ENCODE measurements at places on chromosomes 7 and 10.

GRCh38 chr7:12674861-12675260 is 12.6 kb upstream of the ARL4A start:
- peak; percentile 75 for DNase-seq

GRCh38 chr7:104207348-104207730 is 474 bp downstream of the ORC5 start:
- peak; percentile 18 for DNase-seq

DNA sequence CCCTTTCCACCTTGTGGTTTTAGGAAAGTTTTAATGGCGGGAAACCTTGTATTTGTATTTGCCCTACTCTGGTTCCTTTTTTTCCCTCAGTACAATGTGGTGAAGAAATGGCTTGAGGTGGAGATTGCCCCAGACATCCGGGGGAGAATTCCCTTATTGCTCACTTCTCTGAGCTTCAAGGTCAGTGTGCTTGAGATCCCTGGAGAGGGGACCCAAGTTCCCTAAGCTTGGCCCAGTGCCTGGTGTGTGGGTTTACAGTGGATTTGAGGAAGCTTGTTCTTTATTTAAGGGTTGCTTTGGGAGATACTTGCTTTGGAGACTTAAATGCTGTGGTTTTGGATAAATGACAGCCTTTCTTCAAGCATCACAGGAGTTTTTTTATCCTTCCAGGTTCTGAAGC is 18.3 kb downstream of the CALHM2 start:
- DNase-seq, result no peak

- no peak for DNase-seq
Observed at GRCh38 chr10:33347211-33347610, 12.7 kb upstream of the NRP1 start.

DNA sequence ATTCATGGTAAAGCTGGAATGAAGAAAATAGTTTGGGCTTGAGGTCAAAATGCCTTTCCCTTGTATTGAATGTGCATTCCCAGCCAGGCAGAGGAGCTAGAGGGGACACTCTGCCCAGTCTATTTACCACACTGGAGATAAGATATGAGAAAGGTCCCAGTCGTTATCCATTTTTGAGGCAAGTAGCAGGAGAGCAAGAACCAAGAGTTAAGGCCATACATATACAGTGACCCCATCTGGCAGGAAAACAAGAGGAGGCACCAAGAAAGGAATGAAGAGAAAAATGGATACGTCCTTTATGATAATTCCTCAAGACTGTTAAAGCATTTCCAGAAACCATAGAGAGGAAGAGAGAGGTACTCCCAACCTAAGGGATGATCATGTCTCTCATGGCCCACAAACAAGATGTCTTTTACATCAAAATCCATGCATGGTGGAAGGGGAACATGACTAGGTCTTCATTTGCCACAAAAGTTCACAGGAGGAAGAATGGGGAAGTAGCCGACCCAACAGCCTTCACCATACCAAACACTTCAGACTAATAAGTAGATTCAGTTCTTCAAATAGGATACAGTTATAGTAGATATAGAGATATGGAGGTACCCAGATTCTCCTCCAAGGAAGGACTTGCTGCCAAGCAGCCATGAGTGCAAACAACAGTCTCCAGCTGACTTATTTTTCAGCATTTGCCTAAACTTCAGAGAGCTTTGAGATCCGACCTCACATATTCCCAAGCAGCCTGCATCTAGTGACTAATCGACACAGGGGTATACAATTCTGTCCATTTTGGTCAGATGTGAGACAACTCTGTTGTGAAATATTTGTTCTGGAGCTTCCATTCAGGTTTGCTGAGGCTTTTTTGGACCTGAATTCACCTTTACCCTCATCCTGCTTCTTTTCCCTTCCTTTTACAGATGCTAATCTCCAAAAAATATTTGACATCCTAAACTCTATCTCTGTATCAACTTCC is 61.1 kb upstream of the CCDC71L start:
- DNase-seq, result no peak

GRCh38 chr10:126199221-126199998 is 188.9 kb downstream of the ADAM12 start:
- DNase-seq, result no peak

GRCh38 chr7:134184767-134185166 is 57.6 kb downstream of the LRGUK start:
- DNase-seq, result no peak

- DNase-seq, result no peak
Observed at GRCh38 chr7:118844748-118845147, 620.2 kb downstream of the ANKRD7 start.

- no peak for DNase-seq
Observed at GRCh38 chr10:106023329-106023728, 1141.2 kb downstream of the SORCS1 start.

GRCh38 chr10:113354711-113355110 is 198.1 kb upstream of the HABP2 start:
- DNase-seq, result no peak

DNA sequence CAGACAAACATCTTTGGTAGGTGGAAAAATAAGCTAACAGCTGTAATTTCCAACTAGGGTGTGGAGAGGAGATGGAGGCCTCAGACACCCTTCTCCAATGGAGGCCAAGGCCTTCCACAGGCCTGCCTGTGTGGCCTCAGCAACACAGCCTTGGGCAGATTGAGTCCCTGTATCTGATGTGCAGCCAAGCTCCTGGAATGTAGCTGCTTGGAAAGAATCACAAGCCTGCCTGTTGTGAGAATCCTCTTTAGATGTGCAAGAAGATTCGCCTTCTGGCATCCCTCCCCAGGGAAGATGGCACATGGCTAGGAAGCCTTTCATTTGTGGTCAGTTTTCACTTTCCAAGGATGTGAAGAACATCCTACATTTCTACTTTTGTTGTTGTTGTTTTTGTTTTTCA is 684.0 kb downstream of the GRID1 start:
- DNase-seq, result no peak

- no peak for DNase-seq
Observed at GRCh38 chr10:92699518-92700381, 10.0 kb downstream of the HHEX start.

GRCh38 chr7:828793-829561 is 3.3 kb upstream of the SUN1 start:
- DNase-seq, result no peak

- DNase-seq, result no peak
Observed at GRCh38 chr10:1542941-1543340, 194.4 kb downstream of the ADARB2 start.

- no peak for DNase-seq
Observed at GRCh38 chr7:26919906-26920493, 55.6 kb upstream of the SKAP2 start.

- no peak for DNase-seq
Observed at GRCh38 chr7:157079116-157079515, 59.6 kb upstream of the UBE3C start.

DNA sequence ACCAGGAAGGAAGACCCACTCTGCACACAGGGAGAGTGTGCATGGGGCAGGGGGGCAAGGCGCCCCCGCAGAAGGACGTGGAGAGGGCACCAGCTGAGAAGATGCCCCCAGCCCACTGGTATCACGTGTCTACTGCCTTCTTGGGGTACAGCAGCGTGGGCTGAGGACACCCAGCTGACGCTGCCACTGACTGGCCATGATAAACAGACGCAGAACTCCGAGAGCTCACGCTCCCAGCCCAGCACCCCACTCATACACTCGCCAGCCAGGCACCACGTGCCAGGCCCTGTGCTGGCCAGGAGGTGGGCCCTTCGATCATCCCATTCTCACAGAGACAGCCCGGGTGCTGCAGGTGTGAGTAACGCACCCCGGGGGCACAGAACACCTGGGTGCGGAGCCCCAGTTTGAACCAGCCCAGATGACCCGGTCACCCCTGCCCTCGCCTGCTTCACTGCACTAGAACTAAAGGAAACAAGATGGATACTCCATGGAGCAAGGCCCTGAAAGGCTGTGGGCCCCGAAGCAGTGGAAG is 199.8 kb downstream of the MAD1L1 start:
- DNase-seq, result no peak

- DNase-seq, result no peak
Observed at GRCh38 chr10:131020775-131021174, 290.7 kb downstream of the TCERG1L start.

DNA sequence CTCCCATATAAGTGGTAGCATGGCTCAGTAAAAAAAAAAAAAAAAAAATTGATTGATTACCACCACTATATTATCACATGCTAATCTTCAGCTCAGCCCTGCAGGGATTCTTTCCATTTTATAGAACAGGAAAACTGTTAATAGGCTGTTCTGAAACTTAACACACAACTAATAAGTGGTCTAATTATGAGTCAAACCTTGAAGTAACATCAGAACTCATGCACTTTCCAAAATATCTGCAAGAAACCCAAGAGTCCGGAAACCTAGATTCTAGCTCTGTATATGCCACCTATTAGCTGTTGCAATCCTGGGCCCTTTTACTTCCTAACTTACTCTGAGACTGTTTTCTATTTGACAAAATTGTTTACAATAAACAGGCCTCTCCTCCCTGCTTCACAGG is 23.9 kb downstream of the SEM1 start:
- no peak for DNase-seq

GRCh38 chr7:35624299-35625186 is 70.4 kb downstream of the HERPUD2 start:
- DNase-seq, result peak; percentile 43

GRCh38 chr7:20529260-20529659 is 86.2 kb upstream of the ABCB5 start:
- DNase-seq, result no peak

GRCh38 chr7:53060066-53060465 is 24.6 kb downstream of the POM121L12 start:
- no peak for DNase-seq

- peak; percentile 24 for DNase-seq
Observed at GRCh38 chr10:104080762-104081161, 4.9 kb downstream of the COL17A1 start.

DNA sequence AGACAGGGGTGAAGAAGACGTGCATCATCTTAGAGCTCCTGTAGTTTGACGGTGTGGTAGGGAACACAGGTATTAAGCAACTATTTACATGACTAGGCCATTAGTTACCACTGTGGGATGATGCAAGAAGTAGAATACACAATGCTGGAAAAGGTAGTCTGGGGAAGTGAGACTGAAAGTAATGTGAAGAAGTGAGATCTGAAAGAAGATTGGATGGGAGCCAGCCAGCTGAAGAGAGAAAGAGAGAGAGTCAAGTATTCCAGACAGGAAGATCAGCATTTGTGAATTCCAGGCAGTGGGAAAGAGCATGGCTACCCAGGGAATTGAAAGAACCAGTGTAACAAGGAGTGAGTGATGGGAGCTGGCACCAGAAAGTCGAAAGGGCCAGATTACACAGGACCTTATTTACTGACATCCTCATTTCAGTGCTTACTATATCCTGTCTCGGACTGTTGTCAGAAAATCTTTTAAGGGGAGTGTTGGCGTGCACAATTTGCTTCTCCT is 4.0 kb upstream of the CFAP58 start:
- DNase-seq, result no peak

DNA sequence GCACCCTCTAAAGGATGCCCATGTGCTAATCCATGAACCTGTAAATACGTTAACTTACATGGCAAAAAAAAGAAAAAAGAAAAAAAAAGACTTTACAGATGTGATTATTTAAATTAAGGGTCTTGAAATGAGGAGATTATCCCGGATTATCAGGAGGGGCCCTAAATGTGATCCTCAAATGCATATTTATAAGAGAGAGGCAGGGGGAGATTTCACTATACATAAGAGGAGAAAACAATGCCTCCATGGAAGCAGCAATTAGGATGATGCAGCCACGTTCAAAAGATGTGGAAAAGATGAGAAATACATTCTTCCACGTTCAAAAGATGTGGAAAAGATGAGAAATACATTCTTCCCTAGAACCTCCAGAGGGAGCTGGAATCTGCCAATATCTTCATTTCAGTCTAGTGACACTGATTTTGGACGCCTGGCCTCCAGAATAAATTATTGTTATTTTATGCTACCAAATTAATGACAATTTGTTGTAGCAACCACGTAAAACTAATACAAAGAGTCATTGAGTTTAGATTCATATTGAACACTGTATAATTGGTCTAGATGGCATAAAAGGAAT is 328.4 kb upstream of the GNAI1 start:
- no peak for DNase-seq

GRCh38 chr7:74410772-74411171 is 42.9 kb upstream of the GTF2IRD1 start:
- DNase-seq, result no peak

GRCh38 chr10:30431435-30431911 is 2.5 kb upstream of the MAP3K8 start:
- DNase-seq, result no peak

DNA sequence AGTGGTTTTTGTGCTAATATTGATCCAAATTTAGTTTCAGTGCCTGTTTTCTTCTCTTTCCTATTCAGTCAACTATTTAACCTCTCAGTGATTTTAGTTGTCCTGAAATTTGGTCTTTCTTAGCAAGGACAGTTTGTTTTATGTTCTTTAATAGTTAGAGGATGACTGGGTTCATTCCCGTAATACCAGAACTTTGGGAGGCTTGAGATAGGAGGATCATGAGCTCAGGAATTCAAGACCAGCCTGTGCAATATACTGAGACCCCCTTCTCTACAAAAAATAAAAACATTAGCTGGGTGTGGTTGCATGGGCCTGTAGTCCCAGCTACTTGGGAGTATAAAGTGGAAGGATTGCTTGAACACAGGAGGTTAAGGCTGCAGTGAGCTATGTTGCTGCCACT is 148.3 kb downstream of the EXOC4 start:
- no peak for DNase-seq

DNA sequence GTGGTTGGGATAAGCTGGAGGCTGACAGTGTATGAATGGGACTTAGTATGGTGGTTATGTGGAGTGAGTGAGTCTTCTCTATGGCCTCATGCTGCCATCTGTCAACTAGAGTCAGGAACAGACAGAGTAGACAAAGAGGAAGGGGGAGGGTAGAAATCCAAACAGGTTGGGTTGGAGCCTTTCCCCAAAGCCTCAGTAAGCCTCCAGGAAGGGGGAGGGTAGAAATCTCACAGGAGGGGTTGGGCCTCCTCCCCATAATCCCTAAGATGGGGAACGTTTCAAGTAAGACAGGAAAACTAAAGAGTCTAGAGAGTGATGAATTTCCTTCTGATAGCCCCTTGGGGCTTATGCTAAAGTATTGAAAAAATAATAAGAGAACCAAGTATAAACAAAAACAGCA is 2.0 kb upstream of the AKR1B15 start:
- DNase-seq, result no peak

DNA sequence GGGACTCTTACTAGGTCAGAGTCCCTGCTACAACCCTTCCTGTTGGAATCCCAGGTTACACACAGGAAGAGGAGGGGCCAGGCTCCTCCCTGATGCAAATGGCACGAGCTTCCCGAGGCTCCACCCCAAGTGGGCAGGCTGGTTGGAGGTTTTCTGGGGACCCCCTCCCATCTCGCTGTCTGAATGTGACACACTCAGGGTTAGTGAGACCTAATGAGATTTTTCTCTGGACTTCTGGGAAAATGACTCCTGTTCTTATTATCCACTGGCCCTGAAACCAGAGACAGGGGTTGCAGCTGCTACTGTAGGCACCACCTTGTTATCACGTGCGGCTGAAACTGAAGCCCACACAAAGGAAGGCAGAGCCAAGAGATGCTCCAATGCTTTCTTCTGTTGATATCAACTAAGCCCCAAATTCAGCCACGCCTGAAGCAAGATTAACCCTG is 103.3 kb downstream of the FAM107B start:
- no peak for DNase-seq
